ENCODE measurements at places on chromosomes 6 and 20. TPM values are rescaled to one million over a fixed set of nuclear protein-coding genes. Genes with fewer than 3 reads are reported as not detected.

GRCh38 chr6:167661552-167662044 lies 165.1 kb upstream of the AFDN start:
- no peak for DNase-seq
- H3K4me3 ChIP-seq = no peak overlapping the region
- H3K27ac ChIP-seq = no peak overlapping the region
- no peaks in the 10 kb centered on the region for H3K27me3 ChIP-seq
- no peaks in the 10 kb centered on the region for H3K36me3 ChIP-seq

GRCh38 chr20:7010527-7010926 lies 243.0 kb downstream of the BMP2 start:
- H3K27me3 ChIP-seq = no peaks in the 10 kb centered on the region
- H3K4me1 ChIP-seq = no peaks in the 10 kb centered on the region
- no peaks in the 10 kb centered on the region for H3K36me3 ChIP-seq
- H3K4me3 ChIP-seq = no peak overlapping the region
- no peak for DNase-seq

DNA sequence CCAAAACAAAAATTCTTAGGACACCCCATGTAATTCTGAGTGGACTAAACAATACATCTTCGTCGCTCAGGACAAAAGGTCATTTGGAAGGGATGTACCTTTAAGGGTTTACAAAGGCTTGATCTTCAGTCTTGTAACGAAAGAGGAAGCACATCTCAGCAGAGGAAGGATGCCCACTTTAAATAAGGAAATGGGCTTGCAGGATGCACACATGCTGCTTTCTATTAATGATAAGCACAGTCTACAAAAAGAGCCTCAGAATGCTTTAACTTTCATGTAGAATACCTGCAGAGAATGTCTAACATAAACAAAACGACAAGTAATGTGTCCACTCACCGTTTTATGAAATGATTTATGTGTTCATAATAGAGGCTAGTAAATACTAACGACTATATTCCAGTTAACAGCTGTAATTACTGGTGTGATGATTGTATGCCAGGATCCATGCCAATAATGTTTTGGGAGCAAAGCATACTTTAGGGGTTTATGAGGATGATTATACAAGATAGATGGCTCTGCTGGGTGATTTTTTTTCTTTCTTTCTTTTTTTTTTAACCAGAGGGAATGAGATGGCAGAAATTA lies 216.9 kb downstream of the GMDS start:
- H3K4me1 ChIP-seq = peaks cover 10% of the 10 kb centered on the region
- DNase-seq = no peak
- no peaks in the 10 kb centered on the region for H3K36me3 ChIP-seq
- H3K27me3 ChIP-seq = no peaks in the 10 kb centered on the region
- no peak overlapping the region for H3K4me3 ChIP-seq

DNA sequence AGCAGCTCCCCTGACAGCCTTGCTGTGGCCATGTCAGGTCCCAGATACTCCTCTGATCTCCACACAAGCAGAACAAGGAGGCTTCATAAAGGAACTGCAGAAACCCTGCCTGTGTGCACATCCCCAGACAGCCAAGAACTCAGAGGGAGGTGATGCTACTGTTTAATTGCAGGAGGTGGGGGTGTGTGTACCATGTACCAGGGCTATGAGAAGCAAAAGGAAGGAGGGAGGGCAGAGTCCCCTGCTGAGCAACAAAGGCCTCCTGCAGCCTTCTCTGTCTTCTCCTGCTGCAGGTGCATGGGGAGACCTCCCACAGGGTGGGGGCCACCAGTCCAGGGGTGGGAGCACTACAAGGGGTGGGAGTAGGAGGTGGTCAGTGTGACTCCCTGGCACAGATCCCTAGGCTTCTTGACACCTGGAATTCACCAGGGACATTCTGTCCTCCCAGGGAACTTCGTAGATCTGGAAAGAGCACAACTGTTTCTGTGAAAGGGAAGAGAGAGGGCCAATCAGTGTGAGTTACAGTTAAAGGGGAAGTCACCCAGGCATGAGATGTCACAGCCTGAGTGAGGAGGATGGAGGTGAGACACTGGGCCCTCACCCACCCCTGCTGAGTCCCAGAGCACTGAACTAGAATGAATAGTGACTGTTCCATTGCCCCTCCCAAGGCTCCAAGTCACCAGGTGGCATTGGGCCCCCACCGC lies 2.8 kb downstream of the CST2 start:
- no peak for DNase-seq
- H3K27ac ChIP-seq = no peak overlapping the region
- H3K4me3 ChIP-seq = no peak overlapping the region
- no peaks in the 10 kb centered on the region for H3K36me3 ChIP-seq
- H3K4me1 ChIP-seq = no peaks in the 10 kb centered on the region

DNA sequence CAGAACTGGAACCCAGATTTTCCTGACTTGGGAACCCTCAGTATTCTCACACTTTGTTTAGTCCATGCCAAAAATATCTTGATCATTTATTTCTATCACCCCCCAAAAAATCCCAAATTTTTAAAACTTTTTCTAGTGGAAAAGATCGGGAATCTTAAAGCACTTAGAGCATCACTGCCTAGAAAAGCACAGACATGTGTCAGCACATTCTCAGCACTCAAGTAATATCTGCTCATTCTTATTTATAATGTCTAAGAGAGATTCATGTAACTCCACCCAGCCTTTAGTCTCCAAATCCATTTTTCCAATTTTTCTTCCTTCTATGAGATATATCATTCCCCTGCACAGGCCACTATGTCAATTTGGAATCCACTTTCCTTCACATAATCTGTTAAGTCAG lies 29.9 kb upstream of the HSF2 start:
- peaks cover 5% of the 10 kb centered on the region for H3K27me3 ChIP-seq
- DNase-seq = no peak
- no peak overlapping the region for H3K4me3 ChIP-seq
- H3K27ac ChIP-seq = no peak overlapping the region
- no peaks in the 10 kb centered on the region for H3K4me1 ChIP-seq

DNA sequence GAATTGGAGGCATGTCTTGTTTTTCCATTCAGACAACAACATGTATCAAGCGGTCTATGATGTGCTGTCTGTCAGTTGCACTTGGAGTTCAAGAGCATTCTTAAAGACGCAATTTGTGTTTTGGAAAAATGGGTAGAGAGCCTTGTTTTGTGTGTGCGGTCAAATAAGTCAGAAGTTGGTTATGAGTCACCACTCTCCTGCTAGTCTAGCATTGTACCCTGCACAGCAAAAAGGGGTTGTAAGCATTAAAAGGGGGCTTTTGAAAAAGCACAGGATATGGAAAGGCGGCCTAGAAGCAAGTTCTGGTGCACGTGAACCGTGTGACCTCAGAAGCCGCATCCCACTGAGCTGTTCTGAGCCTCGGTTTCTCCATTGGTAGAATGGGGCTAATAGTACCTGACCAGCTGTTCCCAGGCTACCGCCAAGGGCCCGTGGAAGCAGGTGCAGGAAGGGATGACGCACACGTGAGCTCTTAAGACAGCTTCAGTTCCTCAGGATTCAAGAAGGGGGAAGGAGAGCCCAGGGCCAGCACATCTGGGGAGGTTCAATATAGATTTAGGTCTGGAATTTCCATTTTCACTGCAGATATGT lies 61.6 kb upstream of the SNX9 start:
- no peaks in the 10 kb centered on the region for H3K27me3 ChIP-seq
- H3K4me3 ChIP-seq = peak overlapping the region; percentile 56
- H3K36me3 ChIP-seq = no peaks in the 10 kb centered on the region
- peak overlapping the region; percentile 98 for H3K27ac ChIP-seq
- peaks cover 23% of the 10 kb centered on the region for H3K4me1 ChIP-seq
- DNase-seq = no peak

DNA sequence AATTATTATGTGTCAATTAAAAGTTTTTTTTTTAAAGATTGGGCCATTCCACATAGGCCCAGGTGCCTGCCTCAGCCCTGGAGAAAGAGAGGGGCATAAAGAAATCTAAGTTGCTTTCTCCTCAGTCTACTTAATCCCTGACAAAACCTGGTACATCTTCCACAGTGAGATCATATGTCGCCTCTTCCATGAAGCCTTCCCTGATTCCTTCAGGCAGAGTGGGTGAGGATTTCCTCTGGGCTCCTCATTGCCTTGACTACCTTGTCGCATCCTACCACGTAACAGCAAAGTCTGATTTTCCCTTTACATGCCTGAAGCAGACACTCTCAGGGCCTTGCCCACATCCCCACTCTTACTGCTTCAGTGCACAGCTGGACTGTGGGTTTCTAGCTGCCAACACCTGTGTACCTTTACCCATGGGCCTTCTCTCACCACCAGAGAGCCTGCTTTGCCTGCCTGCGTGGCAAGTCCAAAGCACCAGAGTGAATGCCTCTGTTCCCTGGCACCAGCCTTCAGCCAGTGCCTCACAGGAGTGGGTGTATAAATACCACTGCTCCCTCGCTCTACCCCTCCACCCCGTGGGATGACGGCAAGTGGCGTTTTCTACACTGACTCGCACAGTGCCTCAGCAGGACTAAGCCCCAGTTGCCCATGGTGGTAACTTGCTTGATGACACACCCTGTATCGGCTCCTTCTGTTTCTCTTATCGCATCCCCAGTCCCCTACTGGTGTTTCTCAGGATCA lies 68.0 kb downstream of the EYA2 start:
- H3K27me3 ChIP-seq = no peaks in the 10 kb centered on the region
- H3K4me1 ChIP-seq = no peaks in the 10 kb centered on the region
- no peak overlapping the region for H3K27ac ChIP-seq
- no peak for DNase-seq
- H3K36me3 ChIP-seq = no peaks in the 10 kb centered on the region

DNA sequence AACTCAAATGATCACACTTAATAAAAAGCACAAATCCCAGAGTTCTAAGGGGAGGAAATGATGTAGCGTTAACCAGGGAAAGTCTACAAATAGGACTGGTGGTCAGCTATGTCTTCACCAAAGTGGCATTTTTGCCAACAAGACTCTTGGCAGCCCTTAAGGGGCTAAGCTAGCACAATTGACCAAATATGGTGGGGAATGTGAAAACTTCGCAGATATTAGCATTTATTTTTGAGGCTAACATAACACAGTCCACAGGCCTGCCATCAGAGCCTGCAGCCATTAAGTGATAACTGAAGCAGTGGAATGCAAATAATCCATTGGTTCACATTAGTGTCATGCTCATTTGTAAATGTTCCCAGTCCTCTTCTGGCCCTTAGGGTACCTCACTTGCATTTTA lies 274.6 kb downstream of the FOXC1 start:
- H3K27me3 ChIP-seq = no peaks in the 10 kb centered on the region
- H3K4me3 ChIP-seq = no peak overlapping the region
- no peaks in the 10 kb centered on the region for H3K36me3 ChIP-seq
- no peak for DNase-seq
- H3K27ac ChIP-seq = no peak overlapping the region

DNA sequence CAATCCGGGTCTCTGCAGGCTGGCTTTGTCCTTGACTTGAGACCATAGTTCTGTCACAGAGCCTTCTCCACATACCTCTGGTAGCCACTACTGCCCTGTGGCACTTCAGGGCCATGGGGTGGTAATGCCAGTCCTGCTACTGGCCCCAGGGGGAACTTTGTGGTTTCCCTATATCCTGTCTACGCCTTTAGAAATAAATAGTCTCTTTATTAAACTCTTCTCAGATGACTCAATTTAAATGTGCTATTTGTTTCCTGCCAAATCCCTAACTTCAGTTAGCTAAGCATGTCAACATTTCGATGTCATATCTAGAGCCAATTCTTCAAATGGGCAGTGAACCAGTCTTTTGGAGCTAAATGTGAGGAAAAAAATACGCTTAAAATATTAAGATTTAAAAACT lies 60.1 kb downstream of the SEL1L2 start:
- DNase-seq = no peak
- no peaks in the 10 kb centered on the region for H3K4me1 ChIP-seq
- H3K4me3 ChIP-seq = no peak overlapping the region
- H3K27me3 ChIP-seq = no peaks in the 10 kb centered on the region
- no peak overlapping the region for H3K27ac ChIP-seq
- H3K36me3 ChIP-seq = no peaks in the 10 kb centered on the region

- no peak overlapping the region for H3K4me3 ChIP-seq
- no peak overlapping the region for H3K27ac ChIP-seq
- no peaks in the 10 kb centered on the region for H3K36me3 ChIP-seq
- no peak for DNase-seq
Observed at GRCh38 chr20:20412750-20413149, 44.8 kb downstream of the INSM1 start.

DNA sequence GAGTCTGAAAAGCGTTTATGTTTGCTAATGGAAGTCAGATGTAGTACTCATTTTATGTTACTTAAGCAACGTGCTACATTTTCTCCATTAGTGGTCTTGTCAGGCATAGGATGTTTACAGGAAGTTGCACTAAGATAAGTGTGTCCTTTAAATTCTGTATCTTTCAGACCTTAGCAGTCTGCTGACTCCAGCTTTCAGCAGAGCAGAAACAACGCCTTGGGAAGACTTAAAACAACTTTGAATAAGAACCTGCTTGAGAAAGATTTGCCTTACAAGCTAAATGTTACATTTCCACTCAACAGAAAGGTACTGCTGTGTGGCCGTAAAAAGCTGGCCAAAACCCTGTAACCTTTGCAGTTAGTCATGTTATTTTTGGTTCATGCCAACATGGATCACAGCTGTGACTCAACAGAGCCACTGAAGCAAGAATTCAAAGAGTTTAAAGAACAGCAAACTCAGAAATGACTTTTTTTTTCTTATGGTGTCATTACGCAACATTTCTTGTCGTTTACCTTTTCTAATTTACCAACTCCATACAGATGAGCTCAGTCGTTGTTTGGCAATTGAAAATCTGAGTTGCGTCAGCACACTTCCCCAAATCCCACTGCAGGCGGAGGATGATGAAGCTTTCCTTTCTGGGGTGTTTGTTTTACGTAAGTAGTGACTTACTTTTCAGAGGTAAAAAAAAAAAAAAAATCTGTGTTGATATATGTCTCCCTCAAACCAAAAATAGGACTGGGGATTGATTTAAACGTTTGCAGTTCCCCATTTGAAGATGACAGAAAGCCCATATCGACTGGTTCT lies 27.9 kb upstream of the BMP6 start:
- H3K27ac ChIP-seq = peak overlapping the region; percentile 50
- peak overlapping the region; percentile 56 for H3K4me3 ChIP-seq
- no peak for DNase-seq
- H3K27me3 ChIP-seq = no peaks in the 10 kb centered on the region

CRISP3 gene
- polyA plus RNA-seq = not detected

LHFPL5 gene
- polyA plus RNA-seq = not detected

Data from SK-N-SH (cell line).